ENCODE measurements at places on chromosomes 5 and 9.

GRCh38 chr9:37944266-37944650 lies 40.3 kb upstream of the SLC25A51 start:
- no peak for DNase-seq

DNA sequence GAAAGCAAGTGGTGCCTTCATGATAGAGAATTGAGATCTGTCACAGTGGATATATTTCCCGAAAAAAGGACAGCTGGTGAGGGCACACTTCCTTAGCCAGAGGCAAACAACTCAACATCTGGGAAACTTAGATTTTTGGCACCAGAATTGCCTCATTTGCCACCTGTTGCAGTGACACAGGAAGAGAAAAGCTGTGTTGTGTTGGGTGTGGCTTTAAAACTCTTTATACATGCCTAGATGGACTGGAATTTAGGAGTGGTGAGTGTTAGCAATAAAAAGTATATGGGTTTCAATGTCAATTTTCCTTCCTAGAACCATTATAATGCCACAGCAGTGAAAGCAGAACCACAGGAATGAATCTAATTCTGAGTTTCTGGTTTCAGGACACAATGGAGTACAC lies 62.6 kb upstream of the CEMIP2 start:
- DNase-seq: no peak

GRCh38 chr5:41508696-41509398 lies 1.6 kb downstream of the PLCXD3 start:
- no peak for DNase-seq

- DNase-seq: no peak
Observed at GRCh38 chr9:133737071-133737773, 930 bp downstream of the SARDH start.

GRCh38 chr5:144549580-144549979 lies 378.9 kb downstream of the KCTD16 start:
- DNase-seq: peak; percentile 21

Data from left renal pelvis (tissue), 4 donors.